Activated naive CD8-positive, alpha-beta T cell treated with anti-CD3 and anti-CD28 coated beads, Interleukin-2, amount 10 ng/mL, durations not matched to agents 7 days and 5 days (primary cell): ENCODE measurements at places on chromosomes 16 and 17. TPM values are rescaled to one million over a fixed set of nuclear protein-coding genes. Genes with fewer than 3 reads are reported as not detected.

DNA sequence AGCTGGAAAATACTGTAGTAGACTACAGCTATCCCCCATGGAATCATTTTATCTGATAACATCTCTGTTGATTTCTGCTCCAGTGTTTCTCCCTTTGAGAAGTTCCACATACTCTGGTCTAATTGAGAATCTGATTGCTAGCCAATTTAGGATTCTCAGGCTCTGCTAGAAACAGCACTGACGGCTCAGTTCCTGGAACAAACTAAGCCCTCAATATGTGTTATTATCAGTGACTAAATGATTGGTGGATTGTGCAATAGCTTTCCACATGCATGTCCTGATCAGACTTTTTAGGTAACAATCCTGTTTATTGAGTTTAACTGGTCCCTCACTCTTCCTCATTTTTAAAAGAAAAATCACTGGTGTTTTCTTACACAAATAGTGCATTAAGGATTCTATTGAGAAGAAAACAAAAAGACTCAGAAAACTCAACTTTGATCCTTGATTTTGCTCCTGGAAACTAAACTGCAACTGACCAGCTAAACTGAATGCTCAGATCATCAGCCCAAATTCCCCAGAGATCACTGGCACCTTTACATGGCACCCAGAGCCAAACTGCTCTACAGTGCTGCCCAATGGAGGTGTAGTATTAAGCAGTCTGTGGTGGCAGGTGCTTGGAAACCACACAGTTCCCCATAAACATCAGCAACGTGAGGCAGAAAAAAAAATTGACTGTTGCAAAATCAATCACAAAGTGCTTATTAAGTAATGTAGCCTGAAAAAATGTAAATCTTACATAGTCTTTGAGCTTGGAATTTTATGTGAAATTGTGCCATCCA lies 423.7 kb downstream of the TOX3 start:
- H3K4me3 ChIP-seq = no peak overlapping the region
- H3K27me3 ChIP-seq = no peaks in the 10 kb centered on the region
- DNase-seq = no peak
- H3K27ac ChIP-seq = no peak overlapping the region
- no peaks in the 10 kb centered on the region for H3K36me3 ChIP-seq
- H3K4me1 ChIP-seq = no peaks in the 10 kb centered on the region

Gene TP53TG3
- total RNA-seq = not detected

Gene ITGA2B
- 0.34 TPM for total RNA-seq

- no peak for DNase-seq
- no peak overlapping the region for H3K4me3 ChIP-seq
- peaks cover 4% of the 10 kb centered on the region for H3K36me3 ChIP-seq
- no peaks in the 10 kb centered on the region for H3K27me3 ChIP-seq
- H3K27ac ChIP-seq = no peak overlapping the region
- no peaks in the 10 kb centered on the region for H3K4me1 ChIP-seq
These were observed 10.1 kb downstream of the C16orf90 start for GRCh38 chr16:3485097-3485745.

- no peak overlapping the region for H3K27ac ChIP-seq
- H3K4me1 ChIP-seq = peaks cover 35% of the 10 kb centered on the region
- no peak for DNase-seq
- peaks cover 32% of the 10 kb centered on the region for H3K36me3 ChIP-seq
- H3K27me3 ChIP-seq = no peaks in the 10 kb centered on the region
These were observed 7.6 kb downstream of the CLTC start for GRCh38 chr17:59627274-59627673.

Gene TCAP
- total RNA-seq = 2.7 TPM

GRCh38 chr16:20971401-20971800 lies 70.8 kb downstream of the LYRM1 start:
- no peaks in the 10 kb centered on the region for H3K4me1 ChIP-seq
- H3K27ac ChIP-seq = no peak overlapping the region
- no peaks in the 10 kb centered on the region for H3K36me3 ChIP-seq

Gene MYH1
- total RNA-seq = not detected

GRCh38 chr16:19382887-19383816 lies 34.5 kb upstream of the TMC5 start:
- peak overlapping the region; percentile 39 for H3K27ac ChIP-seq
- H3K4me1 ChIP-seq = peaks cover 30% of the 10 kb centered on the region
- H3K27me3 ChIP-seq = peaks cover 56% of the 10 kb centered on the region
- DNase-seq = peak; percentile 29
- peak overlapping the region; percentile 38 for H3K4me3 ChIP-seq

Gene VMP1
- 114 TPM for total RNA-seq

GRCh38 chr17:51164911-51165679 lies 1.1 kb upstream of the NME2 start:
- H3K4me1 ChIP-seq = peaks cover 29% of the 10 kb centered on the region
- H3K36me3 ChIP-seq = peaks cover 21% of the 10 kb centered on the region
- H3K27me3 ChIP-seq = no peaks in the 10 kb centered on the region
- peak overlapping the region; percentile 92 for H3K4me3 ChIP-seq
- H3K27ac ChIP-seq = peak overlapping the region; percentile 96

- DNase-seq = no peak
- no peaks in the 10 kb centered on the region for H3K36me3 ChIP-seq
- H3K27me3 ChIP-seq = peaks cover 15% of the 10 kb centered on the region
These were observed 318.8 kb downstream of the CDH13 start for GRCh38 chr16:82945420-82946101.

DNA sequence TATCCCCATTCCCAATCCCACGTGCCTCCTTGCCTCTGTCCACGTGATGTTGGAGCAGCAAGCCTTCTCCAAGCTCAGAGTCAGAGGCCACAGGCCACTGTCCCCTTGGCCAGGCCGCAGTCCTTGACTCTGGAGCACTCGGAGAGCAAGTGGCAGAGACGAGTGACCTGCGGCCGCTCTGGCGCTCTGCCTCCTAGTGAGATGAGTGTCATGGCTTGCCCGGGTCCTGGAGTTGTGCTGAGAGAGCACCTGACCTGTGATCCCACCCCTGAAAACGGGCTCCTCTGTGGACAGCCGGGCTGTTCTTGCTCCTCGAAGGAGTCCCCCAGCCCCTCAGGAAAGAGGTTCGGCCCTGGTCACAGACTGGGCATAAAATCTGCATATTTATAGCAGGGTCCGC lies 10.0 kb upstream of the FASN start:
- no peaks in the 10 kb centered on the region for H3K27me3 ChIP-seq
- H3K36me3 ChIP-seq = peaks cover 3% of the 10 kb centered on the region
- no peak for DNase-seq
- H3K4me1 ChIP-seq = peaks cover 17% of the 10 kb centered on the region
- H3K4me3 ChIP-seq = no peak overlapping the region
- H3K27ac ChIP-seq = peak overlapping the region; percentile 1

Gene NEURL4
- 53.4 TPM for total RNA-seq

GRCh38 chr16:56872863-56873391 lies 7.9 kb downstream of the SLC12A3 start:
- peaks cover 9% of the 10 kb centered on the region for H3K4me1 ChIP-seq
- H3K27me3 ChIP-seq = no peaks in the 10 kb centered on the region
- H3K27ac ChIP-seq = no peak overlapping the region
- DNase-seq = no peak

Gene SCN4A
- not detected for total RNA-seq

DNA sequence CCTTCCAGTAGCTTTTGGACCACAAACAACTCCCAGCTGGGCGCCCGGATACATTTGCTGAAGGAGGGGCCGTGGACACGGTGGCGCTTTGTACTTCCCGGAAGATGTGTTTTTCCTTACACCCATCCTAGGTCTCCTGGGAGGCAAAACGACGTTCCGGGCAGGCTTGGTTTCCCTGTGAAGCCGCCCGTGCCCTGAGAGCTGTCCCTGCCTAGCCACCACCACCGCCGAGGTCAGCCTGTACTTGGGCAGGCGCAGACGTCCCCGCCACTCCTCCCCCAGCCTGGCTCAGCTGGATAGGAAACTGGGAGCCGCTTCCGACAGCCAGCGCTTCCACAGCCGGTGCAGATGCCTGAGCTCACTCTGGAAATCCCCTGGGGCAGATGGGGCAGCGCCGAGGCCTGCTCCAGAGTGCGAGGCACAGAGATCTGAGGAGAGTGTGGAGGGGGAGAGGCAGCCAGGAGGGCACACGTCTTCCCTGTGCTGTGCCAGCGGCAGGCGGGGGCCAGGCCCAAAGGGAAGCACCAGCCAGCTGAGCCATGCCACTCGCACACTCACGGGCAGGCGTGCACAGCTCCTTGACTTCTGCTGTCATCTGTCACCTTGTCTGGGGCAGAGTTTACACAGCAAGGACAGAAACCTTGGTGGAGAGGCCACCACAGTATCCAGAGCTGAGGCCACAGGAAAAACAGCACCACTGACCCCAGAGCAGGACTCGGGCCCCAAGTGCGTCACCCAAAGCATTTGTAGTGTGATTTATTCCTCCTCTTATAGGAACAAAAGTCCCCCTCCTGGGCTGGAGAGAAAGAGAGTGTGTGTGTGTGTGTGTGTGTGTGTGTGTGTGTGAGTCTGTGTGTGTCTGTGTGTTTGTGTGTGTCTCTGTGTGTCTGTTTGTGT lies 3.0 kb downstream of the RHBDF2 start:
- H3K36me3 ChIP-seq = no peaks in the 10 kb centered on the region
- H3K4me3 ChIP-seq = peak overlapping the region; percentile 60
- H3K27me3 ChIP-seq = no peaks in the 10 kb centered on the region
- H3K27ac ChIP-seq = peak overlapping the region; percentile 71
- H3K4me1 ChIP-seq = peaks cover 40% of the 10 kb centered on the region

Gene NXPH3
- total RNA-seq = not detected

Gene AIPL1
- not detected for total RNA-seq

Gene CCL3
- 4.7 TPM for total RNA-seq

Gene PLLP
- 0.26 TPM for total RNA-seq

GRCh38 chr17:20141198-20141972 lies 132.2 kb downstream of the SPECC1 start:
- no peaks in the 10 kb centered on the region for H3K27me3 ChIP-seq
- H3K27ac ChIP-seq = no peak overlapping the region
- no peak overlapping the region for H3K4me3 ChIP-seq
- no peaks in the 10 kb centered on the region for H3K36me3 ChIP-seq
- no peak for DNase-seq

- no peak for DNase-seq
- no peaks in the 10 kb centered on the region for H3K27me3 ChIP-seq
- H3K36me3 ChIP-seq = peaks cover 34% of the 10 kb centered on the region
- no peaks in the 10 kb centered on the region for H3K4me1 ChIP-seq
- H3K4me3 ChIP-seq = no peak overlapping the region
- H3K27ac ChIP-seq = no peak overlapping the region
These were observed 154.5 kb downstream of the PARN start for GRCh38 chr16:14475370-14476139.

GRCh38 chr17:39751016-39751543 lies 13.3 kb downstream of the GRB7 start:
- no peaks in the 10 kb centered on the region for H3K27me3 ChIP-seq
- H3K36me3 ChIP-seq = peaks cover 2% of the 10 kb centered on the region
- H3K4me1 ChIP-seq = peaks cover 22% of the 10 kb centered on the region
- H3K27ac ChIP-seq = no peak overlapping the region

GRCh38 chr16:68480084-68480995 lies 32.0 kb upstream of the SMPD3 start:
- H3K4me3 ChIP-seq = no peak overlapping the region
- peaks cover 5% of the 10 kb centered on the region for H3K27me3 ChIP-seq
- H3K4me1 ChIP-seq = peaks cover 1% of the 10 kb centered on the region
- no peak overlapping the region for H3K27ac ChIP-seq
- no peak for DNase-seq

Gene HAP1
- not detected for total RNA-seq

GRCh38 chr16:75942936-75943335 lies 216.6 kb upstream of the CPHXL start:
- H3K36me3 ChIP-seq = no peaks in the 10 kb centered on the region
- DNase-seq = no peak
- H3K4me3 ChIP-seq = no peak overlapping the region
- no peak overlapping the region for H3K27ac ChIP-seq
- H3K4me1 ChIP-seq = no peaks in the 10 kb centered on the region

- H3K4me1 ChIP-seq = no peaks in the 10 kb centered on the region
- no peak overlapping the region for H3K27ac ChIP-seq
- peaks cover 2% of the 10 kb centered on the region for H3K36me3 ChIP-seq
- no peak overlapping the region for H3K4me3 ChIP-seq
- no peak for DNase-seq
These were observed 2.4 kb upstream of the PRR15L start for GRCh38 chr17:47959825-47960655.

DNA sequence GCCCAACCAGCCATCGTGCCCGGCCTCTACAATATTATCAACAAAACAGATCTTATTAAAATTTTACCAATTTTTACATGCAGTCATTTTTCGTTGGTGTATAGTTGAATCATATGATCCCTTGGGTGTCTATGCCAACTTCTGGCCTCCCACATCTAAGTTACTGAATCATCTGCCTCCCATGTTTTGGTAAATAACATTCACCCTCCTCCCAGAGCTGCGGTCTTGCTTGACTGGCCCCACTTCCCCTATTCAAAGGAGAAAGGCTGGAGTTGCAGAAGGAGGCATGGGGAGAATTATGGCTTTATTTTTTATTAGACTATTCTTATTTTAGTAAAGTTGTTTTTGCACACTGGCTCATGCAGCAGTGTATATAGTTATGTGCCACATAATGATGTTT lies 18.5 kb upstream of the CCL23 start:
- H3K4me3 ChIP-seq = no peak overlapping the region
- H3K27ac ChIP-seq = no peak overlapping the region
- H3K4me1 ChIP-seq = no peaks in the 10 kb centered on the region
- H3K27me3 ChIP-seq = peaks cover 32% of the 10 kb centered on the region
- DNase-seq = no peak

GRCh38 chr16:15777533-15778203 lies 79.2 kb downstream of the MYH11 start:
- H3K27me3 ChIP-seq = peaks cover 7% of the 10 kb centered on the region
- DNase-seq = no peak
- H3K27ac ChIP-seq = no peak overlapping the region
- no peaks in the 10 kb centered on the region for H3K4me1 ChIP-seq
- no peaks in the 10 kb centered on the region for H3K36me3 ChIP-seq

DNA sequence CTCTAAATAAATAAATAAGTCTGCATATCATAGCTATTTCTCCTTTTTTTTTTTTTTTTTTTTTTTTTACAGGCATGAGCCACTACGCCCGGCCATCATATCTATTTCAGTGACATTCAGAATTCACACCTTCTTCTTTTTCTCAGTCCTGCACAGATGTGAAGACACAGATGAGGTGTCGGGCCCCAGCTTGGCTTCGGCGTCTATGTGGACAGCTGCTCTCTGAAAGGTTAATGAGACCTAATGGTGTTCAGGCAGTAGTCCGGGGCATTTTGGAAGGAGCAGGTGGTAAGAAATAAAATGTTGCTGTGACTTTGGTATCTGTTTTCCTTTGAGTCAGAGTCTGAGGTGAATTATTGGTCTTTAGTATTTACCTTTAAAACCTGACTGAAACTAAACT lies 23.6 kb downstream of the TANGO6 start:
- no peaks in the 10 kb centered on the region for H3K27me3 ChIP-seq
- H3K36me3 ChIP-seq = peaks cover 28% of the 10 kb centered on the region
- H3K4me3 ChIP-seq = no peak overlapping the region
- DNase-seq = no peak
- no peak overlapping the region for H3K27ac ChIP-seq

- peaks cover 38% of the 10 kb centered on the region for H3K4me1 ChIP-seq
- no peak overlapping the region for H3K4me3 ChIP-seq
- peak overlapping the region; percentile 76 for H3K27ac ChIP-seq
These were observed 3.1 kb downstream of the CACNB1 start for GRCh38 chr17:39194089-39194984.
